CD4-positive, alpha-beta memory T cell (primary cell): ENCODE measurements at places on chromosomes 3 and 15.
A peak's percentile ranks its signal among the peaks of the same experiment; 100 is the strongest.

DNA sequence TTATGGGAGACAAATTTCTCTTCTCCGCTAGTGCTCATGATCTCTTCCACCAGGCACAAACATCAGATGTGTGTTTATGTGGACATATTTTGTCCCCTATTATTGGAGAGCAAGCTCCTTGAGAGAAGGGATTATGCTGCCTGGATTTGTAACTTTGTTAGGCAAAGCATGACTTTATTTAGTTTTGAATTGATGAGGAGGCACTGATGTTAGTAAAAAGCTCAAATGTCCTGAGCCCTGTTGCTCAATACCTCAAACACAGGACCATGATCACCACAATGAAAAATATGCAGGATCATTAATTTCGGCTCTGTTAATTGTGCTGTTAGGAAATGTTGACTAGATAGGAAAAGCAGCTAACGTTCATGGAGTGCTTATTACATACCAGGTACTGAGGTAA is 29.1 kb downstream of the SCG5 start:
- H3K36me3 ChIP-seq, result no peaks in the 10 kb centered on the region
- DNase-seq, result no peak

- DNase-seq, result no peak
- no peak overlapping the region for H3K27ac ChIP-seq
Observed at GRCh38 chr15:72147418-72147817, 29.2 kb downstream of the SENP8 start.

GRCh38 chr15:72365844-72366243 is 10.0 kb downstream of the HEXA start:
- H3K27ac ChIP-seq, result no peak overlapping the region
- H3K27me3 ChIP-seq, result no peaks in the 10 kb centered on the region
- peaks cover 27% of the 10 kb centered on the region for H3K4me1 ChIP-seq

- DNase-seq, result no peak
- no peak overlapping the region for H3K27ac ChIP-seq
- H3K4me3 ChIP-seq, result no peak overlapping the region
- no peaks in the 10 kb centered on the region for H3K36me3 ChIP-seq
- no peaks in the 10 kb centered on the region for H3K4me1 ChIP-seq
Observed at GRCh38 chr3:151425627-151426340, 35.1 kb downstream of the IGSF10 start.

- no peaks in the 10 kb centered on the region for H3K36me3 ChIP-seq
- peak overlapping the region; percentile 22 for H3K27ac ChIP-seq
- no peaks in the 10 kb centered on the region for H3K27me3 ChIP-seq
- no peak overlapping the region for H3K4me3 ChIP-seq
- DNase-seq, result peak; percentile 16
Observed at GRCh38 chr3:4904811-4905695, 74.2 kb upstream of the BHLHE40 start.

DNA sequence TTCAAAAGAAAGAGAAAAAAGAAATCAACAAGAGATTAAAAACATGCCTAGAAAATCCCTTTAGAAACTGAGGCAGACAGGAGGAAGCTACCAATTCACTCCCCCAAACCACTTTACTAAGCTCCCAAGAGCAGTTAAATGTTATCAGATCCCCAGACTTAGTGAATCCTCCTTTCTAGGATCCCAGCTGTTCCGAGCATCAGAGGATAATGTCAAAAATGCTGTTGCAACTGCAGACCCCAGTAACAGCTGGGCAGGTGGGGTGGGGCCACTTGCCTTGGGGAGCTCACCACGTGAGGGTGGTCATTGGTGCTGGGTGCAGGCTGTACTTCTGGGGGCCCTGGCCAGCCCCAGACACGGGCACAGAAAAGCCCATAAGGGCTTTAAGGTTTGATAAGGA is 9.1 kb downstream of the POMGNT2 start:
- no peaks in the 10 kb centered on the region for H3K4me1 ChIP-seq
- H3K27me3 ChIP-seq, result no peaks in the 10 kb centered on the region
- H3K27ac ChIP-seq, result no peak overlapping the region
- H3K4me3 ChIP-seq, result no peak overlapping the region

DNA sequence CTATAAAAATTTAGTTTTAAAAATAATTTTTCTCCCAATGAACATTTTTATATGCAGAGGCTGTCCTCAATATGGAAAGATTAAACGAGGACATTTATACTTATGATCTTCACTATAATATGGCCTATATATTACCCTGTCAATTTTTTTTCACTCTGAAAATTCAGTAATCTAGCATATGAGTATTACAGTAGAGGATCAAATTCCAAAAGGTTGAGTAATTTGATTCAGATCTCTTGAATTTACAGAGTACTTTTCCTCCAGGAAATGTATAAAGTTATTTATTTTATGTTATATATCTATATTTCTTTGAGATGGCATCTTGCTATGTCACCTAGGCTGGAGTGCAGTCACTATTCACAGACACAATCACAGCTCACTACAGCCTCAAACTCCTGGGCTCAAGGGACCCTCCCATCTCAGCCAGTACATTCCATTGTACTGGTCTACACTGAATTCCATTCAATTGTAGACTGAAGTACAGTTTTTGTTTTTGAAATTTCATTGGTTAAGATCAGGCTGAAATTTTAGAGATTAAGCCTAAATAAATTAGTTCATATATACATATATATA is 16.3 kb upstream of the TRPM7 start:
- no peaks in the 10 kb centered on the region for H3K27me3 ChIP-seq
- H3K4me1 ChIP-seq, result no peaks in the 10 kb centered on the region
- no peak for DNase-seq
- H3K36me3 ChIP-seq, result peaks cover 4% of the 10 kb centered on the region
- H3K27ac ChIP-seq, result no peak overlapping the region

GRCh38 chr3:85586018-85586417 is 627.2 kb downstream of the CADM2 start:
- no peak overlapping the region for H3K4me3 ChIP-seq
- no peak for DNase-seq
- H3K36me3 ChIP-seq, result no peaks in the 10 kb centered on the region
- H3K27me3 ChIP-seq, result no peaks in the 10 kb centered on the region
- no peaks in the 10 kb centered on the region for H3K4me1 ChIP-seq

DNA sequence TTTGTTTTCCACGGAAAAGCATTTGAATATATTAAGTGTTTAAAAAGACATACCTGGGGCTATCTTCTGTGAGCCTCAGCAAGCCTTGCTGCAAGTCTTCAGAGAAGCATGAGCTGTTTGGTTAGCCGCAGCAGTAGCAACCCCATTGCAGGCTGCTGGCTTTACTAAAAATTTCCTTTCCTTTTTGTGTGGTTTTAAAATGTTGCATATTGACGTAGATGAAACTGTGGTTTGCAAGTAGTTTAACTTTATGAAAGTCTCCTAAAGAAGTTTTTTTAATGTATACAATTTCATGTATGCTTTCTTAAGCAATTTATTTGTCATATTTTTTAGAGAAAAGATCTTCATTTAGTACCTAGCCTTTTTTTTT is at the start of gene GPR171:
Gene GPR171, minus strand, starts transcription at position 166 of the 370 bp plus-strand sequence. CDS start 3,830 bp downstream, outside the sequence.
- peak within 1 kb of the TSS; percentile 75 for H3K27ac ChIP-seq
- H3K4me3 ChIP-seq, result peak within 1 kb of the TSS; percentile 59
- H3K27me3 ChIP-seq, result no peaks in the 10 kb centered on the region

DNA sequence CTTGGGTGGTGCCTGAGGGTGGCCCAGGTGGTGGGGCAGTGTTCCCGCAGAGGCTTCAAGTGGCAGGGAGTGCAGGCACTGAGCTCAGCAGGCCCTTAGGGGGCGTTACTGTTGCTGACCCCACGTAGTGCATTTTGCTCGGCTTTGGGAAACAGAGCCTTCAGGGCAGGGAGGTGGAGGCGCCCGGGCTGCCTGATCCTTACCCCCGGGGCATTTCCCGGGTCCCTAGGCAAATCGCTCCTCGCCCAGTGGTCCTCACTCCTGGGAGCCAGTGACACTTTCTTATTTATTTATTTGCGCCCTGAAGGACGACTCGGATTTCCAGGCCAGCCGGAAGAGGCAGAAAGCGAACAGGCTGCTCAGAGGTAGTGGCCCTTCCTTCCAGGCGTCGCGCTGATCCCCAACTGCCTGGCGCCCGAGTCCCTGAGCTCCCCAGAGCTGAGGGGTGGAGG is 10.1 kb upstream of the FOXB1 start:
- H3K27ac ChIP-seq, result no peak overlapping the region
- no peaks in the 10 kb centered on the region for H3K36me3 ChIP-seq
- H3K27me3 ChIP-seq, result peaks cover 68% of the 10 kb centered on the region
- peaks cover 26% of the 10 kb centered on the region for H3K4me1 ChIP-seq
- DNase-seq, result no peak
- H3K4me3 ChIP-seq, result no peak overlapping the region

- DNase-seq, result no peak
- H3K4me3 ChIP-seq, result no peak overlapping the region
- H3K27me3 ChIP-seq, result no peaks in the 10 kb centered on the region
- no peak overlapping the region for H3K27ac ChIP-seq
Observed at GRCh38 chr15:95266451-95267061, 1035.2 kb downstream of the MCTP2 start.

GRCh38 chr15:65663521-65663920 is 41.8 kb downstream of the SLC24A1 start:
- H3K36me3 ChIP-seq, result peaks cover 29% of the 10 kb centered on the region
- no peak overlapping the region for H3K4me3 ChIP-seq
- no peaks in the 10 kb centered on the region for H3K4me1 ChIP-seq
